ENCODE measurements at places on chromosomes 7 and 10.

- DNase-seq: no peak
Measured at GRCh38 chr7:134452419-134452838, 6.5 kb downstream of the AKR1B1 start.

DNA sequence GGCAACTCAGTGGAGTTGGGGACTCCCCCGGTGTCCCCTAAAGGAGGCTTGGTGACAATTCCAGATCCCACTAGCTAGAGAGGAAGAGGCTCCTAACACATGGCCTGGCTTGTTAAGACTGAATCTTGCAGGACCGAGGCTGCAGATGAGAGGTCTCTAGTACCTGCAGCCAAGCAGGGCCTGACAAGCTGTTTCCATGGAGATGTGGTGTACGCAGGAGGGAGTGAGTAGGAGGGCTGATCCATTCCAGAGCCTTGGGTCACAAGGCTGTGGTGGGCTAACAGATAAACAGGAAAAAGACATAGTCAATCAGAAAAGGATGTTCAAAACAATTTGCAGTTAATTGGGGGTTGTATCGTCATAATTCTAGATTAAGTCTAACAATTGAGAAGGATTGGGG is 77.3 kb upstream of the MKLN1 start:
- DNase-seq: no peak

GRCh38 chr10:72728462-72728861 is 36.5 kb downstream of the MCU start:
- DNase-seq: no peak

- no peak for DNase-seq
Measured at GRCh38 chr7:101114492-101114891, 12.4 kb upstream of the SERPINE1 start.

GRCh38 chr7:86477343-86477935 is 166.3 kb upstream of the GRM3 start:
- no peak for DNase-seq

- no peak for DNase-seq
Measured at GRCh38 chr10:30821994-30822692, 192.6 kb upstream of the LYZL2 start.

DNA sequence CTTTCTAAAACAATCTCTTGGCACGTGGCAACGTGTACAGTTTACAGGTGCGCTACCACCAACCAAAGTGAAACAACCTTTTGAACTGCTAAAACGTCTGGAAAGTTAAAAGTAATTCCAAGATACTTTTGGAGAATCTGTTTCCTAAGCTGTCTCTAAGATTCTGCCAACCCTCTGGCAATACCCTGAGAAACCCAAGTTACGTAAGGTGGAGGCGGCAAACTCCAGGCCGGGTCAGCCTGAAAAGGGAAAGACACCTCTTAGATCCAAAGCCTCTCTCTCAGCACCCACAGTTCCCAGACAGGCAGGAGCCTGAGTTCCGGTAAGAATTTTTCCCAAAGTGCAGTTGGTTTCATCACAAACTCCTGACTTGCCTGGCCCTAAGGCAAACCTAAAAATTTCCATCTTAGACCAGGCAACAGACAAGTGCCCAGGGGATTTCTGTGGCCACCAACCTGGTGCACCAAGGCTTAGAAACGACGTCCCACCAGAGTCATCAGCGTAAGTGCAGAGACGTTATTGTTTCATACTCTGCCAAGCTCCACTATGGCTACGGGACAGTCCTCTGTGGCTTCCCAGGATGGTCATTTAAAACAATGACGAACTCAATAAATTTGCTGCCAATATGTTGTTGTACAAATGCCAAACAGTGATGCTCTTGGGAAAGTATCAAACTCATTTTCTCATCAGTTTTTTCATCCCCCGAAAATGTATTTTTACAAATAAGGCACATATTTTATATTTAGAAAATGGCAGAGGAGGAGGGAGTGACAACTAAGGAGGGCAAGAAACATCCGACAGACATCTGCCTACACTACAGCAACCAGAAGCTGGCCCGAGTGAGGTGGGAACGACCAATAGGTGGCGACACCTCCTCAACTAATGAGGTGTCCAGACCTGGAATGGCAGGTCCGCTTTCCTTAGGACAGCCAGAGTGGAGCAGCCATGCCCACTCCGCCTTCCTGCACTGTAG is 205.8 kb upstream of the FRMD4A start:
- no peak for DNase-seq

GRCh38 chr7:128794020-128794419 is 2.3 kb downstream of the CCDC136 start:
- DNase-seq: no peak

GRCh38 chr7:51450541-51450940 is 133.9 kb upstream of the COBL start:
- no peak for DNase-seq

DNA sequence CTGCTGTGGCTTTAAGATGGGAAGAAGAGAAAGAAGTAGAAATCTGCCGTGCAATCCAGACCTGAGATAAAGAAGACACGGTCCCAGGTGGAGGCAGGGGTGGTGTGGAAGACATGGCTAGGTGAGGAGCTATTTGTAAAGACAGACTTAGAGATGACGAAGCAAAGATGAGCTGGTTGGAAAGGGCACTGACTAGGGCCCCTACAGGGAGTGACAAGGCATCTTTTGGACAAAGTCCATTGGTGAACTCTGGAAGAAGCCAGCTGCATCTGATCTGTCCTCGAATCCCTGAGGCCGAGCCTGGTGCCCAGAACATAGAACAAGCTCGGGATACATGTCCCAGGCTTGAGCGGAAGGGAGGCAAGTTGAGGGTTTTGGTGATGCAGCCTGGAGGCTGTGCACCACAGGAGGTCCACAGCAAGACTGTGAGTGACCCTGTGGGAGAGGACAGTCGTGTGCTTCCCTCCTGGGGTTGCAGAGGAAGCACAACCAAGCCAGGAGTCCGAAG is 191.2 kb downstream of the ADAM12 start:
- DNase-seq: no peak

- DNase-seq: no peak
Measured at GRCh38 chr10:14185316-14186045, 145.2 kb downstream of the FRMD4A start.

DNA sequence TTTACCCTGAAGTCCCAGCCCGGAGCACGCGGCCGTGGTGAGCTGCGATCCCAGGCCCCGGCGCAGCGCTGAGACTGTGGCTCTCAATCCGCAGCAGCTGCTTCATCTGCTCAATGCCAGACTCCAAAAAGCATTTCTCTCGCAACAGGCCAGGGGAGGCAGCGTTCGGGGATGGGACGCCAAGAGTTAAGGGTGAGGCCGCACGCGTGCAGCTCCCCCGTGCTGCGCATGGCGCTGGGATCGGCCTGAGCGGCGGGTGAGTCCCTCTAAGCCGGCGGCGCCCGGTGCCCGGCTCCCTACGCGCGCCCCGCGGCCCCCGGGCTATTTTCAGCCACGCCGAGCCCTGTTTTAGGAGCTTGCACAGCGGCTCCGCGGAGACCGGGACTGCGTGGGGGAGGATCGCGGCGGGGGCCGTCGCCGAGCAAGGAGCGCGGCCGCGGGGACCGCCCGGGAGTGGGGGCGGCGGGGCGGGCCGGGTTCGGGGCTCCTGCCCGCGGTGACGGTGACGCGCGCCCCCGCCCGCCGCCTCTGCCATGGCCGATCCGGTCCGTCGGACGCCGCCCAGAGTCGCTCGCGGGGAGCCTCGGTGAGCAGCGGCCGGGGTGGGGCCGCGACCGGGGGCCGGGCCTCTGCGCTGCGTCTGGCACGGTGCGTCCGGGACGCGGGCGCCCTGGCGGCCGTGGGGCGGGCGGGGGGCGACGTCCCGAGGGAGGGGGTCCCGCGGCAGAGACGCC is 29.4 kb upstream of the JAKMIP3 start:
- DNase-seq: no peak
